ENCODE measurements at places on chromosomes 1 and 21.

- no peak for DNase-seq
Measured at GRCh38 chr1:162994921-162995320, 74.2 kb upstream of the RGS4 start.

GRCh38 chr1:160733898-160734297, 5.1 kb upstream of the SLAMF7 start:
- no peak for DNase-seq

DNA sequence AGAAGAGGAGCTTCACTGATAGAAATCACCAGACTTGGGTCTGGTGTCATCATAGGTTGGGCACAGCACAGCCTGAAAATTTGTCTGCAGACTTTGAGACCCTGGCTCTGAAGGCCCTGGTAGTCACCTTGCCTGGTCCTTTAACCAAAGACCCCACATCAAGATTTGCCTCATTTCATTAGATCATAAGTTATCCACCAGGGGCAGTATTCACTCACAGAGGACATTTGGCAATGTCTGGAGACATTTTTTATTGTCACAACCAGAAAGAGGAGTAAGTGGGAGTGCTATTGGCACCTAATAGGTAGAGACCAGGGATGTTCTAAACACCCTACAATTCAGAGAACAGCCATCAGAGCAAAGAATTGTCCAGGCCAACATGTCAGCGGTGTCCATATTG, 22.1 kb upstream of the PAX7 start:
- DNase-seq, result no peak

DNA sequence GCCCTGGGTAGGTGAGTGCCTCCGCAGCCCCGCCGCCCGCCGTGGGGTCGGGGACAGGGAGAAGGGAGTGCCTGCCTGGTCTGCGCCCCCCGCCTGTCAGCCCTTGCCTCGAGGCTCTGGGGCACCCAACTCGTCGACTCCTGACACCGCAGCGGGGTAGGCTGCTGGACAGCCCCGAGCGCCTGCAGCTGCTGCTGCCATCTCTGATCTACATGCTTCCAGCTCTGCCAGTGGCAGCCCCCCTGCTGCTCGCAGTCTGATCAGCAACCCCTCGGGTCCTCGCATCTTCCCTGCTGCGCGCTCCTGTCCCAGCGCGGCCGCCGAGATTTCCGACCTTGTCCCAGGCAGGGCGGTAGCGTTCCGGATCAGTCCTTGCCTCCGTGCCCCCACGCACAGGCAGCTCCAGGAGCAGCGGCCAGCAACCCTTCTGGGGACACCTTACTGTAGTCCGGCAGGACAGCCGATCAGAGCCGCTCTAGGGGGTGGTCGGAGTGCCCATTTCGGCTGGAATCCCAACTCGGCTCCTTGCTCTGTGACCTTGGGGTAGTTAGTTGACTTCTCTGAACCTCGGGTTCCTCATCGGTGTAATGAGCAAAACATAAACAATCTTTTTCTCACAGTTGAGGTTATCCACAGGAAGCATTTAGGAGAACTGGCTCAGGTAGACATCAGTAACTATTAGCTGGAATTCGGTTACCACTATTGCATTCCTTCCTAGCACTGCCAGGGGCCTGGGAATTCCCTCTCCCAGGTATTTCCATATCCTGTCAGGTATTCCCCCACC, 540 bp downstream of the BCAN start:
- DNase-seq, result no peak

- no peak for DNase-seq
Measured at GRCh38 chr1:201946224-201946908, at the start of gene LMOD1. Gene LMOD1, minus strand, starts transcription at chr1:201946548. Its CDS starts 208 bp downstream, at chr1:201946340.

DNA sequence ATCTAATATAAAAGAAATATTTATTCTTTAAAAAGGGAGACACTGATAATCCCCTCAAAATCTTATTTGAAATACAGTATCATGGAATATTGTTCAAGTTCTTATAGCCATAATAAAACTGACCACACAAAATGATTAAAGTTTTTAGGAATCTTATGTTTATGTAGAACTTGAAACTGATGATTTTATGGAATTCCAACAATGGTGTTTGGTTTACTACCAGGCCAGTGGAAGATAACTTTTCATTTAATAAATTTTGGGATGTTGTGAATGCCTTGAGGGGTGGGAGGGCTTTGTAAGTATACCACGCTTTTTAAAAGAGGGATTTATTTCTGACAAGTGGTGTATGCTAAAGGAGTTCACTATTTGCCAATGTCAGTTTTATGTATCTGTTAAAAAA, 87.7 kb downstream of the RAB3GAP2 start:
- no peak for DNase-seq

GRCh38 chr1:36125129-36125991, at the start of gene COL8A2:
Gene COL8A2, minus strand, starts transcription at chr1:36125222. Its CDS starts 24,980 bp downstream, at chr1:36100242.
- DNase-seq, result no peak

DNA sequence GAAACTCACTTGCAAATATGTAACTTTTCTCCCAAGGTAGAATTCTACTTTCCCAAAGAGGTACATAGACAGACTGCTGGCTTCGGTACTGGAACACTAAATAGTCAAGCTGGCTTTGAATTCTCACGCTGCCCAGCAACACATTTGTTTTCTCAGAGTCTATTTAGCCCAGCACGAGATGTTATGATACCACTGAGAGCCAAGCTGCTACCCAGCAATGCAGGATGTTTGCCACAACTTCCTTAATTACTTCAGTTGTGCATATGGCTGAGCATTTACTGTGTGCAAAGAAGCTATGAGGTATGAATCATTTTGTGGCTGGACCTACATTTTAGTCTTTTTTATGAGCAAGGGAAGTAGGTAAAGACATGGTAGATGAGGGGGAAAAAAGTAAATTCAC, 793.2 kb downstream of the PLA2G4A start:
- no peak for DNase-seq

DNA sequence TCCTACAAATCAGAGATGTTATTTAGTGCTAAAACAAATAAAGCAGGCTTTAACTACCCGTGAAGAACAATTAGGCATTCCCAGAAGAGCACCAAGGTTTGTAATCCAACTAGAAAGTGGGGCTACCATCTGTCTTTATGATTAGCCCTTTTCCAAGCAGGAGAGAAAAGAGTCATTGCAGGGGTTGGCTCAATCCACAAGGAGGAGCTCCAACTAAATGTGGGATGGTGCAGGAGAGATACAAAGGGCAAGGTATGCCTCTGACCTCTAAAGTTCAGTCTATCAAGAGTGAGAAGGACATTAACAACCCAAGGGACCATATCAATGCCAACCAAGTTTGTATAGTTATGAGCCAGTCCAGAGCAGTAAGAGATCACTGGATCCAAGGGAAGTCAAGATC, 382.7 kb upstream of the DUSP10 start:
- no peak for DNase-seq

DNA sequence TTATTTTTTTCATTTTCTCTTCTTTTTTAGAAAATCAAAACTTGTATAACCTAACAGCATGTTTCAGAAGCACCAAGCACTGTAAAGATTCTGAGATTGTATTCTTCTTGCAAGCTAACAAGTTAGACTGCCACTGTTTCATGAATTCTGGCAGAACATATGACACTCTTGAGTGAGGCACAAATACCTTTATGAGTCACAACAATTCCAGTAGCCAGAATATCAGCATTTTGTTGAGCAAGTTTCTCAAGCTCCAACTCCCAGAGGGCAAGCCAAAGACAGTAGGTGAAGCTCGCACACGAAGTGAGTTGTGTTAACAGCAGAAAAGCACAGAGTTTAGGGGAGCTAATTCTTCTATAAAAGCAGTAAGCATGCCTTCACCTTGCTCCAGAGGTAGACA, 268.8 kb upstream of the NCAM2 start:
- no peak for DNase-seq

Data from activated CD8-positive, alpha-beta memory T cell treated with anti-CD3 and anti-CD28 coated beads, Interleukin-2, amount 50 U/mL, for 48 hours (primary cell).